Brain (organoid and tissue), 16 donors: ENCODE measurements at places on chromosomes 2 and 18. TPM values are rescaled to one million over a fixed set of nuclear protein-coding genes. Genes with fewer than 3 reads are reported as not detected.

The REG3A gene
- not detected for polyA plus RNA-seq

The MOB4 gene
- 8.0 TPM for polyA plus RNA-seq

The GCKR gene
- polyA plus RNA-seq = not detected

The PHOSPHO2 gene
- 2.9 TPM for polyA plus RNA-seq

The CPO gene
- polyA plus RNA-seq = not detected

The CREG2 gene
- 3.8 TPM for polyA plus RNA-seq

The ANKRD30BL gene
- not detected for polyA plus RNA-seq

The TEKT4 gene
- polyA plus RNA-seq = not detected

The FAM228A gene
- polyA plus RNA-seq = 0.34 TPM

The SCG2 gene
- polyA plus RNA-seq = 63.4 TPM

The PLGLB1 gene
- 1.0 TPM for polyA plus RNA-seq

The ST6GAL2 gene
- polyA plus RNA-seq = 4.3 TPM

The CYS1 gene
- 1.7 TPM for polyA plus RNA-seq

The KLF7 gene
- 11.2 TPM for polyA plus RNA-seq

The HDLBP gene
- 203 TPM for polyA plus RNA-seq

The CHRND gene
- polyA plus RNA-seq = not detected
